ENCODE measurements at places on chromosomes 16 and 17. TPM values are rescaled to one million over a fixed set of nuclear protein-coding genes. Genes with fewer than 3 reads are reported as not detected.

KRT9 gene
- not detected for total RNA-seq

CPHXL2 gene
- not detected for total RNA-seq

NUPR1 gene
- 302 TPM for total RNA-seq

P2RX5 gene
- total RNA-seq, result 2.5 TPM

C17orf100 gene
- 1.9 TPM for total RNA-seq

OR3A3 gene
- not detected for total RNA-seq

CES4A gene
- 14.8 TPM for total RNA-seq

ANKRD13B gene
- total RNA-seq, result 6.6 TPM

KCNJ12 gene
- 1.9 TPM for total RNA-seq

HLF gene
- total RNA-seq, result 29.4 TPM

CPNE7 gene
- total RNA-seq, result 0.35 TPM

DNAH2 gene
- total RNA-seq, result 6.2 TPM

CD300LB gene
- total RNA-seq, result 1.5 TPM

KRTAP1-5 gene
- total RNA-seq, result not detected

ACSM5 gene
- total RNA-seq, result 4.3 TPM

WNT9B gene
- total RNA-seq, result 0.80 TPM

CPHXL gene
- not detected for total RNA-seq

EVI2B gene
- 130 TPM for total RNA-seq

NOD2 gene
- total RNA-seq, result 13.2 TPM

TNRC6A gene
- total RNA-seq, result 49.4 TPM

All from lower lobe of right lung (tissue), 2 donors.